ENCODE measurements at places on chromosomes 2 and 18.
A peak's percentile ranks its signal among the peaks of the same experiment; 100 is the strongest.

- no peak for DNase-seq
Observed at GRCh38 chr2:182672466-182673165, 43.4 kb upstream of the DNAJC10 start.

DNA sequence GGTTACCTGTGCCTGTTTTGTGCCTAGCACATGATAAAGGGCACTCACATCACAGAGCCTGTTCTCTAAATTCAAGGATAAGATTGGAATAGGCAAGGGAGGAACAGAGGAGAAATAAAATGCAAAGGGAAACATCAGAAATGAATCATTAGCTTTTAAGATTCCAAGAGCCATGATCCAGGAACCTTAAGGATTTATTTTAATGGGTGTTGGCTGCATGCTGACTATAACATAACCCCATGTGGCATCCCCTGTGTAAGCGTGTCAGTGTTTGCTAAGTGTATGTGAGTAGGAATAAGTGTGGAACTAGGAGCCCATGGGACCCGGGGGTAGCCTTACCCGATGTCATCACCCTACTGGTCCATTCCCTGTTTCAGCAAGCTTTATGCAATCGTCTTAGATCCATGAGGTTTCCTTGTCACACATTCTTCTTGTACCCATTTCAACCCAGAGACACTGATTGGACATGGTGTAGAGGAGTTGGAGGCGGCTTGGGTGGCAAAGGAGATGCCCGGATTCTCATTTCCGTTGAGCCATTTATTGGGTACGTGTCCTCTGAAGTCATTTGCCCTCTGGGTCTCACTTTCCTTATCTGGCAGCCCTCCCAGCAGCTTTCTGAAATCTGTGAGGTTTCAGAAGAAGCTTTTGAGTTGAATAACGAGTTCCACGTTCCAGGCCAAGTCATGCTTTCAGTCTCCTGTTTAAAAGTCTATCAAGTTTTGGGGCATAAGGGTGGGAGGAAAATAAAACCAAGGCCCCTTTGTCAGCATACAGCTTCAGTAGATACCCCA is 117.0 kb downstream of the MGAT5 start:
- DNase-seq: no peak

DNA sequence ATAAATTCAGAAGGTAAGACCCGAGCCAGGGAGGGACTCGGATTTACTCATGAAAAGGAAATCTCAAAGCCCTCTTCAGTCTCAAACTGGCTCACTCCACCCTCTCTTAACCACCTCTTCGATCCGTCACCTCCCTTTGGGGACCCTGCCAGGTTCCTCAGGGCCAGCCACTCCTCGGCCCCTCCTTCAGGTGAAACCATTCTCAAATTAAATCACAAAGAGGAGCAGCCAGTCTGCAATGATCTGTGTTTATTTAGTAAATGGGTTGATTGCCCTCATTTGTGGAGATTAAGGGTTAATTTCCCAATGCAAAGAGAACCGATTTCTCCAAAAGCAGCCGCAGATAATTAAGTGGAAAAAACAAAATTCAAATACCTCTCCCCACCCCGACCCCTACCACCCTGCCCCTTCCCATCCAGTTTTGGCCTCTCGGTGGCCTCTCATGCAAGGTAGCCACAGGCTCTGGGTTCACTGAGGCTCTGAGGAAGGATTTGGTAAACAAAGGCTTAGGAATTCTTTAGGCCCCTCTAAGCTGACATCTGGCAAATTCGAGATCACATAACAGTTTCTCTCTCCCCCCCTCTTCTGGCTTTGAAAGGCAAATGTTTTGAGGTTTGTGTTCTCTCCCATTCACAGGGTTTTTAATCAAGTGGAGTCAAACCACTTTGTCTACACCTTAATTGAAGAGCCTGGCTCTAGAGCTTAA is 10.3 kb upstream of the FZD7 start:
- peak; percentile 42 for DNase-seq

DNA sequence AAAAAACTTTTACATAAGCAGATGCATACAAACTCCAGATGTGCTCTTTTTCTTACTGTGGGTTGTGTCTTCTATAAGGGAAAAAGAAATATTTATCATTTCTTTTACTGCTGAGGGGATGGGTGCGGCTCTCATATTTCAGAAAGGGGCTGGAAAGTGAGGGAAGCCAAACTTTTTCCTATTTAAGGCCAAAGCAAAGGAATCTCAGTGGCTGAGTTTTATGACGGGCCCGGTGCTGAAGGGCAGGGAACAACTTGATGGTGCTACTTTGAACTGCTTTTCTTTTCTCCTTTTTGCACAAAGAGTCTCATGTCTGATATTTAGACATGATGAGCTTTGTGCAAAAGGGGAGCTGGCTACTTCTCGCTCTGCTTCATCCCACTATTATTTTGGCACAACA is at the start of gene COL3A1:
COL3A1 (plus strand) TSS at position 210 of the 400 bp plus-strand sequence; CDS start at position 327, 117 bp downstream.
- peak; percentile 55 for DNase-seq

DNA sequence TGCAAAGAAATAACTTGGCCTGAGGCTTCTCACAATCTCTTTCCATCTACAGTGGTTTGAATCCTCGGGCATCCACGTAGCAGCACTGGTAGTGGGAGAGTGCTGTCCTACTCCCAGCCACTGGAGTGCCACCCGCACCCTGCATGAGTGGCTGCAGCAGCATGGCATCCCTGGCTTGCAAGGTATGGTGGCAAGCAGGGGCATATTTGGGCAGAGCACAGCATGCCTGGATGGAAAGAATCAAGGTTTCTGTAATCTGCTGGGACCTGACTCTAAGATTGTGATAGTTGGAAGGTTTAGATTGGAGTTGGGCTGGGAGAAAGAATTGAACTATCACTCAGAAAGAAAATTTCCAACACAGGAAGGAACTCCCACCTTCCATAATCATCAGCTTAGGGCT is 4.0 kb downstream of the CAD start:
- no peak for DNase-seq

GRCh38 chr2:67600222-67600871 is 203.2 kb downstream of the ETAA1 start:
- no peak for DNase-seq

GRCh38 chr2:89833116-89833779 is 1141.8 kb downstream of the RPIA start:
- no peak for DNase-seq

GRCh38 chr2:42614838-42615237 is 46.4 kb downstream of the MTA3 start:
- peak; percentile 67 for DNase-seq

Measured in SJCRH30 (cell line).